Type B pancreatic cell (in vitro differentiated cells): ENCODE measurements at places on chromosomes 1 and 21. TPM values are rescaled to one million over a fixed set of nuclear protein-coding genes. Genes with fewer than 3 reads are reported as not detected.

The PLEKHN1 gene
- 6.4 and 16.7 TPM in 2 replicates for total RNA-seq

The IPP gene
- 18.2 and 21.0 TPM in 2 replicates for total RNA-seq

The SMIM11 gene
- 11.0 and 14.1 TPM in 2 replicates for total RNA-seq

The OR2L8 gene
- not detected in 2 replicates for total RNA-seq

The CALML6 gene
- 0.36 and 0.65 TPM in 2 replicates for total RNA-seq

GRCh38 chr1:115649964-115650363 lies 8.2 kb downstream of the VANGL1 start:
- peak overlapping the region; percentile 39 for H3K27ac ChIP-seq
- H3K4me1 ChIP-seq = peaks cover 30% of the 10 kb centered on the region
- H3K36me3 ChIP-seq = peaks cover 9% of the 10 kb centered on the region
- peak overlapping the region; percentile 55 for H3K4me3 ChIP-seq
- no peaks in the 10 kb centered on the region for H3K27me3 ChIP-seq

DNA sequence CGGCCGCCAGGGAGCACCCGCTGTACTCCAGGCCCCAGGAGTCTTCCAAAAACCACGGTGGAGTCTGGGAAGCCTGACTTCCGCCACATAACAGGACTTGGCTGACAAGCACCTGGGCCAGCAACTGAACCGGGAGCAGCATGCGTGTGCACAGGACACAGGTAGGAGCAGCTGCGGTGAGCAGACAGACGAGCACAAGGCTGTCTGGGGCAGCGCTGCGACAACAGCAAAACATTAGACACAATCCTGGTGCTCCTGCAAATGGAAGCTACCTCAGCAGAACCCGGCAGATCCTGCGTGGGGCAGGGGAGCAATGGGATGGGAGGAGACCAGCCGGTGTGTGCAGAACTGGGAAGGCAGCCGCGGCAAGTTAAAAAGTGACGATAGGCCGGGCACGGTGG lies 80.4 kb downstream of the NPHP4 start:
- H3K27me3 ChIP-seq = no peaks in the 10 kb centered on the region
- no peak overlapping the region for H3K27ac ChIP-seq
- peaks cover 28% of the 10 kb centered on the region for H3K4me1 ChIP-seq
- H3K4me3 ChIP-seq = no peak overlapping the region
- DNase-seq = peak; percentile 53
- H3K36me3 ChIP-seq = peaks cover 9% of the 10 kb centered on the region

- H3K4me3 ChIP-seq = peak overlapping the region; percentile 44
- peaks cover 21% of the 10 kb centered on the region for H3K27me3 ChIP-seq
- no peak for DNase-seq
- no peaks in the 10 kb centered on the region for H3K36me3 ChIP-seq
- peak overlapping the region; percentile 33 for H3K27ac ChIP-seq
Measured at GRCh38 chr1:86773341-86774288, 69.2 kb downstream of the SH3GLB1 start.

- no peak for DNase-seq
- H3K27ac ChIP-seq = no peak overlapping the region
- peaks cover 12% of the 10 kb centered on the region for H3K4me1 ChIP-seq
- peaks cover 93% of the 10 kb centered on the region for H3K27me3 ChIP-seq
- H3K36me3 ChIP-seq = no peaks in the 10 kb centered on the region
- H3K4me3 ChIP-seq = no peak overlapping the region
Measured at GRCh38 chr1:63000508-63000907, 216.6 kb downstream of the ATG4C start.

GRCh38 chr1:184775885-184776284 lies 21.2 kb upstream of the EDEM3 start:
- H3K4me3 ChIP-seq = no peak overlapping the region
- no peak overlapping the region for H3K27ac ChIP-seq
- no peaks in the 10 kb centered on the region for H3K36me3 ChIP-seq

DNA sequence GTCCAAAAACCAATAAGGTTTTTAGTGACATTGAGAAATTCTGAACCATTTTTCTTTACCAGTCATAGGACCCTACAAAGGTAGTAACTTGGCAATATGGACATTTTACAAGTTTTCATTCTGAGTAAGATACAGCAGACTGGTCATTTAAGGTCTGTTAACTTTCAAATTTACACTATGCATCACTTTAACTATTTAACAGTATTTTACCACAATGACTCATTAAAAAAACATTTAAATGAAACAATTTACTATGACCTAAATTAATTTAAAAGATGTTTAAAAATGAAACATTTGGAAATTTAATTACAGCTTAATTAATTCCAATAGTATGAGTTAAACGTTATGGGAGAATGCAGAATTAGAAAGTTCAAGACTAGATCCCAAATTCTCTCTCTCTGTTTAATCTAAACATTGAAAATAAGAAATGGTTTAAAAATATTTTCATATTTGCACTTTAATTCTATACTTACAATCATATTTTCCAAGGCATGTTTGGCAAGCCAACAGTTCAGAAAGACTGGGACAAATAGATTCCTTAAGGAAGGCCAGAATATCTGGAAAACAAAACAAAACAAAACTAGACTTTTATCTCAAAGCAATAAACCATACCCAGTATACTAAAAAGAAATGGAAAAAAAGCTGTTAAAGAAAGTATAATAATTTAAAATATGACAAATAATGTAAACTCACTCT lies 140.9 kb downstream of the KCNT2 start:
- no peak for DNase-seq
- no peaks in the 10 kb centered on the region for H3K27me3 ChIP-seq
- H3K4me3 ChIP-seq = no peak overlapping the region
- no peaks in the 10 kb centered on the region for H3K36me3 ChIP-seq

DNA sequence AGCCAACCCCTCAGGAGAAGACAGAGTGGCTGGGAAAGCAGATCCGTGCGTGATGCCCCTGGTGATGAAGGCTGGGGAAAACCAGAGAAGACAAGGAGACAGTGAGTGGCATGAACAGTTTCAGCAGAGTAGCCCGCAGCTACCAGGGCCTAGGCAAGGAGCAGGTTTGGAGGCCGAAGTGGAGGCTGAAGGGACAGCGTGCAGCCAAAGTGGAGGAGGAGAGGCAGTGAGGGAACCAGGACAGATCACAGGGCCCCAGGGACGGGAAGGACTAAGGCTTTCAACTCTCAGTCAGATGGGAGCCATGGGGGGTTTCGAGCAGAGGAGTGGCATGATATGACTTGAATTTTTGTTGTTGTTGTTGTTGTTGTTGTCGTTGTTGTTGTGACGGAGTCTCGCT lies 59.9 kb upstream of the SELENON start:
- H3K36me3 ChIP-seq = no peaks in the 10 kb centered on the region
- H3K4me1 ChIP-seq = peaks cover 8% of the 10 kb centered on the region
- no peak overlapping the region for H3K4me3 ChIP-seq
- no peak overlapping the region for H3K27ac ChIP-seq
- no peak for DNase-seq

GRCh38 chr1:221824025-221824424 lies 82.1 kb upstream of the DUSP10 start:
- no peaks in the 10 kb centered on the region for H3K36me3 ChIP-seq
- H3K27me3 ChIP-seq = peaks cover 34% of the 10 kb centered on the region
- no peak overlapping the region for H3K27ac ChIP-seq
- no peak overlapping the region for H3K4me3 ChIP-seq
- H3K4me1 ChIP-seq = no peaks in the 10 kb centered on the region
